ENCODE measurements at places on chromosomes 7 and 10.

GRCh38 chr7:69656890-69657289 is 58.6 kb downstream of the AUTS2 start:
- DNase-seq: no peak

DNA sequence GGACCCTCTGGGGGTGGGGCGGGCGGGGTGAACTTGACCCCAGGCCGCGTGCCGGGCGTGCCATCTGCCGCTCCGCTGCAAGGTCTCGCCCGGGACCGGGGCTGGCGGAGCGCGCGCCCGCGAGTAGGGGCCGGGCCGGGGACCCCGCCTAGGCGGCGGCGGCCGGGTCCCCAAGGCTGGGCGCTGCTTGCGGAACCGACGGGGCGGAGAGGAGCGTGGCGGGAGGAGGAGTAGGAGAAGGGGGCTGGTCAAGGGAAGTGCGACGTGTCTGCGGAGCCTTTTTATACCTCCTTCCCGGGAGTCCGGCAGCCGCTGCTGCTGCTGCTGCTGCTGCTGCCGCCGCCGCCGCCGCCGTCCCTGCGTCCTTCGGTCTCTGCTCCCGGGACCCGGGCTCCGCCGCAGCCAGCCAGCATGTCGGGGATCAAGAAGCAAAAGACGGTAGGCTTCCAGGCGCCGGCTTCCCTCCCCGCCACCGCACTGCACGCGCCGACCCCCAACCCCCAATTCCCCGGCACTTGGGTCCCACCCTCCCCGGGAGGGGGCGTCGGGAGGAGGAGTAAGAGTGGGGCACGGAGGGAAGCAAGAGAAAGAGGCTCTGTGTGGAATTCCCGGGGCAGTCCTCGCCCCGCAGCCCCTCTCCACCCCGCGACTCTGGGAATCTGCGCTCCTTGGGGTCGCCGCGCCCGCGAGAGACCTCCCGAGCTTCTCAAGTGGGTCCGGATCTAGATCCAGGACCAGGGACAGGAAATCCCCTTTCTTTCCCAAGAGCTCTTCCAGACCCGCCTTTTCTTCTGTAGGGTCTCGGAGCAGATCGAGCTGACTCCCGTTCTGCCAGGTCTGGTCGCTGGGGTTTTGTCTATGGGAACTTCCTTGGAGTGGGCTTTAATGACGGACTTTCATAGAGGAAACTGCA is at the start of gene PAPSS2:
TSS of gene PAPSS2 (plus strand) at position 308 of the 913 bp plus-strand sequence. CDS start at position 412, 104 bp downstream.
- DNase-seq: no peak

DNA sequence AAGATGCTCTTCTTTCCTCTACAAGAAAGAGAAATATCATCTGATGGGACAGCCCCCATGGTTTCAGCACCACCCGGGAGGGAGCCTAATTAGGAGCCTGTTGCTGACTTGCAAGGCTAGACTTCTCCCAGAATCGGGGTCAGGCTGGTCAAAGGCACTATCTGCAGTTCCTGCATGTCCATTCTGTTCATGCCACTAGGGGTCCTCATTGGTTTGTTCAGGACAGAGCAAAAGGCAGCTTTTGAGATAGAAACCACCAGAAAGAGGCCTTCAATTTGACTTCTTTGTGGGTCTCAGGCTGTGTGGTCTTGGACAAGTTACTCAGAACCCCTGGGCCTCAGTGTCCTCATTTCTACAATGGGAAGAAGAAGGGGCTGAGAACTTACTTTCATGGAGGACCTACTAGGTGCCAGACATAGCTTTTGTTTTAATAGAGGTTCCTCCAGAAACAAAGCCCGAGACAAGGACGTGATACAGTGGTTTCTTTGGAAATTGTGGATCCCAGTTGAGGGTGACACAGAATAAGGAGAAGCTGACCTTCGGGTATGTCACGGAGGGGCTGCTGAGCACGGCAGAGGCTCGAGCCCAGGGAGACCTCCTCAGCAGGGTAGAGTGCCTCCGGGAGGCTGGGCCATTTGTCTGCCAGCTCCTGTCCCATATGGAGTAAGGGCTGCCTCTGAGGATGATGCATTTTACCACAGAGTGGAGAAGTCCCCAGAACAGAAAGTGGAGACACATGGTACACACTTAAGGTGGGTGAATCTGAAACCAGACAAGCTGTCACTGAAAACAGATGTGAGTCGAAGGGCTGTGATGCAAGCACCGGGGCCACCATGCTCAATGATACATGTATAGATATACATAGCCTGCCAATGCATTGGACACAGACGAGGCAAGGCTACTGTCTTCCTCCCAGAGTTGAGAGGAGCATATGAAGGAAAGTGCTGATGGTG is 33.1 kb upstream of the NEUROD6 start:
- peak; percentile 0 for DNase-seq

- no peak for DNase-seq
These were observed 23.6 kb downstream of the MCM10 start for GRCh38 chr10:13184730-13185514.

DNA sequence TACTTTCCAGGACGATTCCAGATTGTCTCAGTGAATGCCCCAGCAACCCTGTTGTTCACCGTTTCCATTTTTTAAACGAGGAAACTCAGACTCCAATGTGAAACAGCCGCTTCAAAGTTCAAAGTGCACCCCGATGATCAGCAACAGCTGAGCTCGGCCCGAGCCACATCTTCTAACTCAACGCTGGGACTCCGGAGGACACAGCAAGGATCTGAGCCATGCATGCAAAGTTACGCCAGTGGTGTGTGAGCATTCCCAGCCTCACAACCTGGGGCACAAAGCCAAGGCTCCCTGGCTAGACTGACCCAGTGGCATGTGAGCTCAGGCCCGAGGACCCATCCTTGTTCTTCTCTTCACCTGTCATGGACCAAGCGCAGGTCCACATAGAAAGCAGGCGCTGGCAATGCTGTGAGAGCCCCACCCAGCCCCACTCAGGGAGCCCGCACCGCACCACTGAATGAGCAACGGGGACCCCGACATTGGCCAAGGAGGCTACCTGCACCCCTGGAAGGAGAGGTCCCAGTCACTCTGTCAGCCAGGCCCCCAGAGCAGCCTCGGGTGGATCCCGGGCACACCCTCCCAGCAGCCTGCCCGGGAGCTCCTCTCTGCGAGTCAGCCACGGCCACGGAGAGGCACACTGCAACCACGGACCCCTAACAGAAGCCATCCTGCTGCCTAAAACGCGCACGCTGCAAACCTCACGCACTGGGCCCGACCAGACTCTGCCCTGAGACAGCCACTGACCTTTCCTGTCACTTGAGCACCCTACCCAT is 82.9 kb downstream of the MAD1L1 start:
- DNase-seq: no peak

GRCh38 chr10:22436526-22436892 is 91.2 kb downstream of the SPAG6 start:
- no peak for DNase-seq

DNA sequence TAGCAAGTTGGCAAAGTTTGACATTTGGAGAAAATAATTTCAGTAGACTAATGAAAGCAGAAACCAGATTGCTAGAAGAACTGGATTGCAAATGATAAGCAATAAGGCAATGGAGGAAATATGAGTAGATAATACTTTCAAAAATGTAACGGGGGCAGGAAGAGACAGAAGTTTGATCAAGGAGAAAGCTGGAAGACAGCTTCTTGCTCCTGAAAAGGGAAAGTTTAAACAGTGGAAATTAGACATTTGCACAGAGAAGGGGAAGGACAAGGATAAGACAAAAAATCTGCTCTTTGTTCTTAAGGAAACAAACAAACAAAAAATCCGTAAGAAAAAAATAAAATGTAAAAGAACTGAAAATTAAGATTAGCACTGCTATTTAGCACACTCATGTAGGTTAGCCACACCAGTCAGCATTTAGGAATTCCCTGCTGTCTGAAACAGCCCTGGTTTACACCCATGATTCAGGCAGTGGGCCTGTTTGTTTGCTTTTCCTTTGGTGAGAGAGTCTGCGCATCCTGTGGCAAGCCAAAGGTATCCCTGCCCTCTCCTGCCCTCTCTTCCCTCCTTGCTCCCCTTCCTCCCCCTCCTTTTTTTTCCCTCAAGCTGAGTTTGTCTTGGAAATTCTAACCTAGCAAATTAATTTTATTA is 104.3 kb upstream of the CAV2 start:
- no peak for DNase-seq
